ENCODE measurements at places on chromosomes 6 and 20. TPM values are rescaled to one million over a fixed set of nuclear protein-coding genes. Genes with fewer than 3 reads are reported as not detected.

KHDC1L gene
- total RNA-seq = not detected

SYNDIG1 gene
- total RNA-seq = not detected

SCRT2 gene
- not detected for total RNA-seq

DEFB132 gene
- total RNA-seq = not detected

SLC13A3 gene
- 0.30 TPM for total RNA-seq

CABLES2 gene
- 14.4 TPM for total RNA-seq

GINS1 gene
- 25.6 TPM for total RNA-seq

TAGAP gene
- 106 TPM for total RNA-seq

PTPRT gene
- not detected for total RNA-seq

CLVS2 gene
- not detected for total RNA-seq

RAB44 gene
- total RNA-seq = not detected

GRCh38 chr20:33162313-33162712 lies 5.6 kb upstream of the BPIFA2 start:
- H3K27me3 ChIP-seq = peaks cover 3% of the 10 kb centered on the region
- DNase-seq = no peak
- no peak overlapping the region for H3K27ac ChIP-seq
- H3K4me1 ChIP-seq = no peaks in the 10 kb centered on the region
- no peaks in the 10 kb centered on the region for H3K36me3 ChIP-seq
- H3K4me3 ChIP-seq = no peak overlapping the region

GRCh38 chr20:45467172-45467571 lies 2.4 kb upstream of the WFDC2 start:
- no peak for DNase-seq
- H3K36me3 ChIP-seq = no peaks in the 10 kb centered on the region
- peaks cover 51% of the 10 kb centered on the region for H3K27me3 ChIP-seq
- no peaks in the 10 kb centered on the region for H3K4me1 ChIP-seq

DNA sequence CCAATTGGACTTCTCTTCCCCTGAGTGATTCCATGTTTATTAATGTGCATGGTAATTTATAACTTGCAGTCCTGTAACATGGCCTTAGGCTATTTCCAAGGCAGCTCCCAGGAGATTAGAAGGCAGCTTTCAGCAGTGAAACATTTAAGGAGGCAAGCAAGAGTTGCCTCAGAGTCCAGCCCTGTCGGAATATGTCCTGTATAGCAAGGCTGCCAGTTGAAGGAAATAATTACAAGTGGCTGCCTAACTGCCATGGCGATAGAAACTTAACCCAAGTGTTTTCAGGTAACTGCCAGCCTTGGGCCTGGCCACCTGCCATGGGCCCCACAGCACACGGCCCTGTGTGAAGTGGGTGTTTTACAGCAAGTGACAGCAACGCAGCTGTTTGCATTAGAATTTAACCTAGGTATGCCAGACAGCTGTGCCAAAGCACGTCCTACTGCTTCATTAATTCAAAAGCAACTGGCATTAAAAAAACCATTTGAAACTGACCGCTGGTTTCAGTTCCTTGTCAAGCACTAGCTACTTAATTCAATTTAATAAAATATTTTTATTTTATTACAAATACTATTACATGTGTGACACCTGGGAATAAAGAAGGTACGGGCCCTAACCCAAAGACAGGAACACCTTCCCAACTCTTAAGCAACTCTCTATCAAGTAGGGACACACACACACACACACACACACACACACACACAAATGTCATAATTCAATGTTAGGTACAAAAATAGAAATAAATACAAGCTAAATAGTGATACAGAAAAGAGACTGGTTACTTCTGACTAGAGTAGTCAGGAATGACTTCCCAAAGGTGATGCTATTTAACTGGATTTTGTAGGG lies 151.8 kb upstream of the HEY2 start:
- no peak overlapping the region for H3K27ac ChIP-seq
- H3K4me3 ChIP-seq = no peak overlapping the region
- no peaks in the 10 kb centered on the region for H3K4me1 ChIP-seq

GRCh38 chr6:37306624-37307222 lies 47.1 kb upstream of the RNF8 start:
- no peaks in the 10 kb centered on the region for H3K27me3 ChIP-seq
- no peak overlapping the region for H3K27ac ChIP-seq
- H3K4me3 ChIP-seq = no peak overlapping the region

DNA sequence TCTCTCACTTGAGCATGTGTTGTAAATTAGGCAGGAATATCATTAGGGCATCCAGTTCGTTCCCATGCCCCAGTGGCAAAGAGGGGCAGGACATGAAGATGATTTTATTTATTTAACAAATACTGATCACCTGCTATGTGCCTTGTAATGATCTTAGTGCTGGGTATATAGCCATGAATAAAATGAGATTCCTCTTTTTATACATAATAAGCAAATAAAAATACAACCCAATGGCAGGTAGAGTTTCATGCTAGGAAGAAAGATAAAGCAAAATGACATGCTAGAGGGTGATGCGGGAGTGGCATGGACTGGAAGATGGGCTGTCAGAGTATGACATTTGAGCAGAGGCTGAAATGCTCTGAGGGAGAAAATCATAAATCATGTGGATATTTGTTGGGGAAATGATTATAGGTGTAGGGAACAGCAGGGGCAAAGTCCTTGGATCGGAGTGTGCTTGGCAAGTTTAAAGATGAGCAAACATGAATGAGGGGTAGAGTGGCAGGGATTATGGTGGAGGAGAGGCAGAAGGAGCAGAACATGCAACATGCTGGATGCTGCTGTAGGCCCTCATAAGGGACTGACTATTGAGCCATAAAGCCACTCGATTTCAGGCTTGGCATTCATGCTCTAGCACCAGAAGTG lies 342.1 kb downstream of the PLCB1 start:
- H3K27ac ChIP-seq = no peak overlapping the region
- H3K4me3 ChIP-seq = no peak overlapping the region
- no peaks in the 10 kb centered on the region for H3K27me3 ChIP-seq
- H3K36me3 ChIP-seq = no peaks in the 10 kb centered on the region
- DNase-seq = no peak

DNA sequence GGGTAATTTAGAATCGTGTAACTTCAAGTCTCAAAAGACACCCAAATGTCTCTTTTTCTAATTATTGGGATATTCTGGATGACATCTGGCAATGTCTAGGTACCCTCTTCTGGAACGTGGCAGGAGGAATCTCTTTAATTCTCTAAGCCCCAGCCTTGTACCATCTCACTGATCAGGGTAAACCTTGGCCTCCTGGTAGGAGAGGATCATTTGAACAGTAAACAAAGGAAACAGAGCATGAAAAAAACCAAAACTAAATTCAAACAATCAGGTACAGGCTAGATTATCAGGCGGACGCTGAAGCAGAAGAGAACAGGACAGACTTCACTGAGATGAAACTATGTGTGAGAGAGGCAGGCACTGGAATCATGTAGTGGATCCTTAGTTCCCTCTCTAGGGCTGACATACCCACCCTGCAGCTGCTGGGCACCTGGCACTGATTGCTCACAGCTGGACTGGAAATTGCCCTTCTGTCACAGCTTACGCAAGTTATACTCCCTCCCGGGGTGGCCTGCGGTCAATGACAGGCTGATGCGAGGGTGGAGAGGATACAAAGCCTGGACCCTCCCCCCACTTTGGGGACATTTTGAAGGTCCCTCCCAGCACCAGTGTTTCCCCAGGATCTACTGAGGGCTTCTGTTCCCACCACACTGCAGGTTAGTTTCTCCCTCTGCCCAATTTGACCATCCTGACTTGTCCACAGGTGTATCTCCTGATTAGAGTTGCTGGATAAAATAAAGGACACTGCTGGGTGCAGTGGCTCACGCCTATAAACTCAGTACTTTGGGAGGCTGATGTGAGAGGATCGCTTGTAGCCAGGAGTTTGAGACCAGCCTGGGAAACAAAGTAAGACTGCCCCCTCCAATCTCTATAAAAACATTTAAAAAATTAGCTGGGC lies 20.6 kb upstream of the ZBTB24 start:
- no peak for DNase-seq
- no peaks in the 10 kb centered on the region for H3K36me3 ChIP-seq
- no peak overlapping the region for H3K27ac ChIP-seq
- no peaks in the 10 kb centered on the region for H3K4me1 ChIP-seq

DNA sequence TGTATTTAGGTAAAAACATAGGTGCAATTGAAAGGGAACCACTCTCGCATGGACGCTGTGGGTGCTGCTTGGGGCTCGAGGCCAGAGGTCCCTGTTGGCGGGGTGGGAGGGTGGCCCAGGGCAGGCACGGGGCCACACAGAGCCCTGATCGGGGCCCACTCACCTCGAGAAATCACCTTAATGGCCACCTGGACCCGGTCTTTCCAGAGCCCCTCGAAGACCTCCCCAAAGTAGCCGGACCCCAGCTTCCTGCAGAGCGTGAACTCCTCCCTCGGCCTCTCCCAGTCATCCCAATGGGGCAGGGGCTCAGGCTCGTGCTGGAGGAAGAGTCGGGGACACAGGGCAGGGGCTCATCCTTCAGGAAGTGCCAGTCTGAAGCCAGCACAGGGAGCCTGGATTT lies 3.8 kb downstream of the PTK6 start:
- H3K4me1 ChIP-seq = no peaks in the 10 kb centered on the region
- no peak for DNase-seq
- no peak overlapping the region for H3K4me3 ChIP-seq
- H3K36me3 ChIP-seq = no peaks in the 10 kb centered on the region

GRCh38 chr20:44080646-44081267 lies 106.2 kb downstream of the JPH2 start:
- peaks cover 15% of the 10 kb centered on the region for H3K4me1 ChIP-seq
- peaks cover 6% of the 10 kb centered on the region for H3K27me3 ChIP-seq
- H3K36me3 ChIP-seq = no peaks in the 10 kb centered on the region
- DNase-seq = peak; percentile 70
- no peak overlapping the region for H3K4me3 ChIP-seq

DNA sequence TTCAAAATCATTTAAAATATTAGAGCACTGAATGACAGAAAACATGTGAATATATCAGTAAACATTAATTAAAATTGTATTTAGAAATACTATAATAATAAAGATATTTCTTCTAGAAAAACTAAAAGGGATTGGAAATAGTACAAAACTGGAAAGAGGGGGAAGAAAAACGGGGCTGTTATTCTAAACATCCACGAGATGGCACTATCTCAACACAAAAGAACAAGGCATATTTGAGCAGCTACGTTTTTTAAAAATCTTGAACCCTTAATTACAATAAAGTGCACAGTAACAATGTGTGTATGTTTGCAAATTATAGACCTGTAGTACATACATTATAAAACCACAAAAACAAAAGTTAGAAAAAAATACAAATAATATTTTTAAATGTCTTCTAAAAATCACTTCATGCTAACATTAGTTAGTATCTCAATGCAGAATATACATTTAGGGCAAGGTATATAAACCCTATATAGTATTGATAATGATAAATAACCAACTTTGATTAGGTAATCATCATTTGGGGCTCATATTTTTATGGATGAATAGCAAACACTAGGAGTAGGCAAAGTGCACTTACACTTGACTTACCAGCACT lies 42.5 kb upstream of the PNISR start:
- no peak for DNase-seq
- peaks cover 2% of the 10 kb centered on the region for H3K36me3 ChIP-seq
- no peaks in the 10 kb centered on the region for H3K4me1 ChIP-seq
- H3K4me3 ChIP-seq = no peak overlapping the region

- no peak overlapping the region for H3K27ac ChIP-seq
- no peak overlapping the region for H3K4me3 ChIP-seq
- peaks cover 8% of the 10 kb centered on the region for H3K27me3 ChIP-seq
- DNase-seq = no peak
- H3K4me1 ChIP-seq = no peaks in the 10 kb centered on the region
These were observed 98.3 kb downstream of the HAO1 start for GRCh38 chr20:7841971-7842310.

- H3K27ac ChIP-seq = no peak overlapping the region
- H3K36me3 ChIP-seq = no peaks in the 10 kb centered on the region
- no peak for DNase-seq
- H3K4me1 ChIP-seq = no peaks in the 10 kb centered on the region
- no peak overlapping the region for H3K4me3 ChIP-seq
- H3K27me3 ChIP-seq = peaks cover 8% of the 10 kb centered on the region
These were observed 7.9 kb upstream of the RIN2 start for GRCh38 chr20:19750101-19750606.

GRCh38 chr20:18537651-18538050 lies 29.6 kb upstream of the SMIM26 start:
- no peak overlapping the region for H3K27ac ChIP-seq
- H3K4me1 ChIP-seq = no peaks in the 10 kb centered on the region
- no peak for DNase-seq

GRCh38 chr6:159904497-159904911 lies 13.7 kb downstream of the MAS1 start:
- no peaks in the 10 kb centered on the region for H3K36me3 ChIP-seq
- peaks cover 2% of the 10 kb centered on the region for H3K4me1 ChIP-seq
- no peak overlapping the region for H3K4me3 ChIP-seq
- no peak overlapping the region for H3K27ac ChIP-seq

Measured in activated naive CD8-positive, alpha-beta T cell treated with anti-CD3 and anti-CD28 coated beads, Interleukin-2, amount 10 ng/mL, durations not matched to agents 7 days and 5 days (primary cell).